ENCODE measurements at places on chromosomes 4 and X. TPM values are rescaled to one million over a fixed set of nuclear protein-coding genes. Genes with fewer than 3 reads are reported as not detected.

Gene CTAG2
- total RNA-seq = not detected

Gene PYURF
- total RNA-seq = 70.8 TPM

Gene SYP
- 158 TPM for total RNA-seq

Gene CFAP97
- total RNA-seq = 73.5 TPM

Gene PLAC8
- total RNA-seq = 1.4 TPM

Gene AKAP14
- total RNA-seq = 1.4 TPM

Gene CXCL5
- total RNA-seq = 0.16 TPM

Gene KLB
- not detected for total RNA-seq

Gene ADAMTS3
- total RNA-seq = 21.5 TPM

Gene FDCSP
- total RNA-seq = not detected

Gene TGIF2LX
- not detected for total RNA-seq

Gene TMEM47
- total RNA-seq = 43.4 TPM

Data from occipital lobe (tissue), 3 donors.